ENCODE measurements at places on chromosomes 2 and 18.

- no peak for DNase-seq
Observed at GRCh38 chr2:136065384-136065783, 52.6 kb downstream of the CXCR4 start.

DNA sequence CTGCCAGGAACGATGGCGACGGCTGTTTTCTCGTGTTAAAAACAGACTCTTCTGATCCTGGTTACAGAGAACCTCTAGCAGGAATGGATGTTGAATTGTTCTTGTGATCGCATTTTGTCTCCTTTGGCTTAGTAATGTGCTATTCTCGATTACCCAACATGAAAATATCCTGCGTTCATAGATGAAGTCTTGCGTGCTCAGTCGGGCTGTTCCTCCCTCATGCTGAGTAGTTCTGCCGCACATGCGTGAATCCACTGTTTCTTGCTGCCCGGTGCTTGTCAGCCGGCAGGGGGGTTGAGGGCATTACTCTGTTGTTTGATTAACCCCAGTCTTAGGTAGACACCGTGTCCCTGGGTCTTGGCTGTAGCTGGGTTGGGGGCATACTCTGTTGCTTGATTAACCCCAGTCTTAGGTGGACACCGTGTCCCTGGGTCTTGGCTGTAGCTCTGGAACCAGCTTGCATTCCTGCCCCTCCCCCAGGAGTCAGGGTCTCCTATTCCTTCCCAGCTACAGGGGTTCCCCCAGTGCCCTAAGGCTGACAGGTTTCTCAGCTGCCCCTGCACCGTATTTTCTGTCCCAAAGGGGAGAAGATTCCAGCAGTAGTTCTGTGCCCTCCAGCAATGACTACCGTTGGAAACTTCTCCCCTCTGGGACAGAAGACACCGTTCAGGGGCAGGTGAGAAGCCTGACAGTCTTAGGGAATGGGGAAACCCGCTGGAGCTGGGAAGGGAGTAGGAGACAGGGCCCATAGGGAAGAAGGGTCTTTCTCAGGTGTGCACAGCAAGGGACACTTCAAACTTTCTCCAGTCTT is 22.1 kb upstream of the ASB1 start:
- DNase-seq = no peak

DNA sequence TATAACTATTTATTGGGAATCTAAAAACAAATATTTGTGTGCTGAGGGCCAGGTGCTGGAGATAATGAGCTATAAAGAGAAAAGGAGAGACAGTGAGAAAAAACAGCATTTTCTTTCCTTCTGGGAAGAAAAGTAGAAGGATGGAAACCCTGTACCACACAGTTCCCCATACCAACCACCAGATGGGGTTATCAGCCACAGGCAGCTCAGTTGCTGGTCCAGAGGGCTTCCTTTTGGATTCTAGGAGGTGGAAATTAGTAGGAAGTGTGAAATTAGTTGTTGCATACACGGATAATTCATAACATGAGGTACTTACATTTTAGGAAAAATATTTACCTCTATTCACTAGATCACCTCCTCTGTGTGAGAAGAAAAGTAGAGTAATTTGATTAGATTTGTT is 237.0 kb upstream of the FOSL2 start:
- no peak for DNase-seq

DNA sequence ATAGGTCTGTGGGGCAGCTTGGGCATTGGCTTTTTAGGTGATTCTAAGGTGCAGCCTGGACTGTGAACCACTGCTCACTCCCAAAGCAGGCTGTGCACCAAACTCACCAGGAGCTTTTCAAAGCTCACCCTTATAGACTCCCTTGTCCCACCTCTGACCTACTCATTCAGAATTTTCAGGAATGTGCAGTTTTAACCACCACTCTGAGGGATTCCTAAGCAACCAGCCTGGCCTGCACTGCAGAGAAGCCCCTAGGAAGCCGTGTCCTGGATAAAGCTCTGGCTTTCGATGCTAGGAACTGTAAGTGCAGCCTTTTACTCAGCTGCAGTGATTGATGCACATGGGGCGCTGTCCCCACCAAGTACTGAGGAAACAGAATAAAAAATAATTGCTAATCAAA is 33.0 kb downstream of the MRO start:
- peak; percentile 14 for DNase-seq

GRCh38 chr18:67710639-67711038 is 194.1 kb upstream of the DSEL start:
- DNase-seq = no peak

DNA sequence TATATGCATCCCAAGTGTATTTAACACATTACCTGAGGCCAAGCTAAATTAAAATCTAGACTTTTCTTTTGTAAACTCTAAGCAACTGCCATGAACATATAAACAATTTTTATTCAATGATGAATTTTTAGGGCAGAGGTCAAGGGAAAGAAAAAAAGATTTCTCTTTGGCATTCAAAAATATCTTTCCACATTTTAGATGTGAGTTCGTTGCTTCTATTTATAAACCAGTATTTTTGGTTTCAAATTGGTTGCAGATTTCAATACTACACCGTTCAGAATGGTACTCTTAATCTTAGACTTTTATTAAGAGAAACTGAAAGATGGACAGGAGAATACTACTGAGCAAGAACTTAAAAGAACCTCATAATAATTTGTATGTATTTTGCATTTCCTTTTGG is 293.6 kb upstream of the CCDC68 start:
- DNase-seq = no peak

- no peak for DNase-seq
Observed at GRCh38 chr2:171835386-171835785, 58.7 kb downstream of the SLC25A12 start.

DNA sequence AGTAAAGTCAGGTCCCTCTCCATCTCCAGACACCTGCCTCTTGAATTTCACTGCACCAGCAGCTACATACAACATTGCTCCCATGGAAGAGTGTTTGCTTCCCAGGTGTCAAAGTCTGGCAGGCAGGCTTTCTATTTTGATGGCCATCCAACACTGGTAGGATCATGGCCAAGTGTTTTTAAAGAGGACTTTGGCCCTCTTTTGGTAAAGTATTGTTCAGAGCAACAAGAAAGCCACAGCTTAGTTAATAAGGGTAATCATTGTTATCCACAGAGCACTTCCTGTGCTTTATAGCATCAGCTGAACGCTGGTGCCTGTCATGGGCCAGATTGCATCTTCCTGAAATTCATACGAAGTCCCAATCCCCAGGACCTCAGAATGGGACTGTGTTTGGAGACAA is 133.2 kb downstream of the NCK2 start:
- no peak for DNase-seq

DNA sequence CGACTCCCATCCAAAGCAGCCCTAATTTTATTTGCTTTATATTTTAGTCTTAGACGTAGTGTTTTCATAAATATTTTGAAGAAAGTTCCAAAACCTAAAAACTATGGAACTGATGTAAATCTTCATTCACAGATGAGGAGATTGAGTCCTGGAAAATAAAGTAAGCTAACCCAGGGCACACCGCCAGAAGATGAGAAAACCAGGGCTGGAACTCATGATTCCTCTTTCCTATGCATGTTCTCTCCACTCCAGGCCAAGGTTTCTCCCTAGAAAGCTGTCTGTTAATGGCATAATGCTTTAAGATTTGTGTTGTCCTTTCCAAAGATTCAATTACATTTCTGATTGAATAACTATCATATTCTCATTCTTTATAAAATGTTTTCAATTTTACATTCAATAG is 78.4 kb upstream of the ZC3H15 start:
- no peak for DNase-seq

GRCh38 chr2:235142601-235143000 is 190.8 kb downstream of the SH3BP4 start:
- no peak for DNase-seq

DNA sequence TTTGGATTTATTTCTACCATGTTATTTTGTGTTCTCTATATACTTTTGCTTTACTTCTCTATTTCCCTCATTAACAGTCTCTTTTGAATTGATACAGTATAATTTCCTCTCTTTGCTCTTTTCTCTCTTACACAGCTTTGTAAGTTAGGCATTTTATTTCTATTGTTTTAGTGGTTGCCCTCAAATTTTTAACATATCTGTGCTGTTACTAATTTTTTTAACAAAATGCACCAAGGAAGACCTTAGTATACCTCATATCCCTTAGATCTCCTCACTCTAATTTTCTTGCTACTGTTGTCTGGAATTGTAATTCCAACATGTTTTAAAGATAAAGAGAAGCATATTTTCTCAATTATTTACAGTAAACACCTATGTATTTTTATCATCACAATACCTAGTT is 416.8 kb upstream of the SLC14A2 start:
- no peak for DNase-seq

DNA sequence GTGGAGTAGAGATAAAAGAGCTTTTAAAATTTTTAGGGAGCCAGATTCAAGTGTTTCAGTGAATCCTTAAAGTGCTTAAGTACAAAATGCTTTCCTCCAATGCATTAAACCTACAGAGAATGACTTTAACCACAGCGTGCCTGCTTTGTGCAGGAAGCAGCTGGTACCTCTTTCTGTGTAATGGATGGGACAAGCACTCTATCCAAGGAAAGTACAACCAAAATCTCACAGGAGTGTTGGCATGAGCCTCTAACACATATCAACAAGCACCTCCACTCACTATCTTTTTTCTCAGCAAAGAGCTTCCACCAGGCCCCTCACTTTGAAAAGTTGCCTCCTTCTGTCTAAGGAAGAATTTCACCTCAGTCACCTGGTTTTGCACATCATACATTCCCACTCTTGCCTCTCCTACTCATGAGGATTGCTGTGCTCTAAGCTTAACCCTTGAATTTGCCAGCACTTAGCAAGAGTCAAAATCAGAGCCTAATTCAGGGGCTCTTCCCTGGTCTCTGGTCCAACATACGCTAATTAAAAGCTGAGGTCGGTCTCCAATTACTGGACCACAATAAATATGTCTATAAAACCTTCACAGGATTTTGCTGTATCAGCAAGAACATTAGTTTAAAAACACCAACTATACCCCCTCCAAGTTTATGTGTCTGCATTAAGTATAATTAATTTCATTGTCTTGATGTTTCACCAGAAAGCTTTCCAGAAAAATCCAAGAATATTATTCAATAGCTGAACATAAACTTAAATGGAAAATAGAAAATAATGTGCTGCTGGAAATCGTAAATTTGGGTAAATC is 68.9 kb downstream of the ZNF521 start:
- DNase-seq = no peak

GRCh38 chr18:10015288-10015701 is 101.5 kb downstream of the VAPA start:
- DNase-seq = peak; percentile 65

GRCh38 chr2:121695171-121695451 is 41.6 kb downstream of the NIFK start:
- DNase-seq = no peak

GRCh38 chr2:172596776-172597175 is 40.9 kb downstream of the PDK1 start:
- DNase-seq = no peak

- no peak for DNase-seq
Observed at GRCh38 chr2:182933629-182934028, 67.2 kb upstream of the FRZB start.

DNA sequence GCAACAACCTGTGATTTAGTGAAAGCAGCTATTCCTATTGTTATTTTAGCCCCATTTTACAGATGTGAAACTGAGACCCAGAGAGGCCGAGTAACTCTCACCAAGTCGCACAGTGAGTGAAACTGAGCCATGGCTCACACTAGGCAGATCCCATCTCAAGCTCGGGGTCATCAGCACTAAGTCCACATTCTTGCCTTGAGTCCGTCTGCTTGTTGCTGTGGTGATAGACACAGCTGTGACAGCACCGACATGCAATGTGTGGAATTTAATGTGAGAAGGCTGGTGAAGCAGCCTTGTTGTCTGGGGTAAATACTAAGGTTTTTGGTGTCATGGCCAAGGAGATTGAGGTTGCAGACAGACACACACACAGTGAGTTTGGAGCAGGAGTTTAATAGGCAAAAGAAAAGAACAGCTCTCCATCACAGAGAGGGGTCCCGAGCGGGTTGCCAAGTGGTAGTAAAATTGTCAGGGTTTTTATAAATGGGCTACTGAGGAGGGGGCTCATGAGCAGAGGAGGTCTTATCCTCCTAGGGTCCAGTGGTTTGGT is 40.2 kb upstream of the GMCL1 start:
- DNase-seq = peak; percentile 69

DNA sequence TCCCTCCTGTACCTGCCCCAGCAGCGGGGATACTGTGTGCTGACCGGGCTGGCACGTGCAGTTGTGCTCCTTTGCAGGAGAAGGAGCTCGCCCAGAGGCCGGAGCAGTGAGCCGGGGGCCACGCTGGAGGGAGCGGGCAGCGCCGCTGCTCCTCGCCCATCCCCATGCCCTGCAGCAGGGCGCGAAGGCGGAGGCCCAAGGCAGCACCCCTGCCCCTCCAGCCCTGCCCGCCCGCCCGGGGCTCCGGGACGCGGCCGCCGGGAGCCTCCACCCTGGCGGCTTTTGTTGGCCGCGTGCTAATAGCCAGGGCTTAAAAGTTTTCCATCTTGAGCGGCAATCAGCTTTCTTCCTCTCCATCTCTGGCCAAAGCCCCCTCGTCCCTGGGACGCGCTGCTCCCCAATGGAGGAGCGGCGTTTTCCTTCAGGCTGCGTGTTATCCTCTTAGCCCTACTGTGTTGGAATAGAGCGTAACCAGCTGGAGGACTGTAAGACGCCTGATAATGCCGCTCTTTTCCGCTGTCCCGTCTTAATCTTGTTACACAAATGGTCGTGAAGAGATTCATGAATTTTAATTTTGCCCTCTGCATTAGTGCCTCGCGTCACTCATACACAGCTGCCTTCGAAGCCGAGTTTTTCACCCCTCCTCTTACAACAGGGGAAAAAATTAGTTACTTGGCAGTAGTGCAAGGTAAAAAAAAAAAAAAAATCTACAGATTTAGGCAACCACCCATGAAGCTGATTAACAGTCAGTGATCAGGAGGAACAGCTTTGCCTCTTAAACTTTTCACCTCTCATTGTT is 172.9 kb upstream of the SIX3 start:
- no peak for DNase-seq

DNA sequence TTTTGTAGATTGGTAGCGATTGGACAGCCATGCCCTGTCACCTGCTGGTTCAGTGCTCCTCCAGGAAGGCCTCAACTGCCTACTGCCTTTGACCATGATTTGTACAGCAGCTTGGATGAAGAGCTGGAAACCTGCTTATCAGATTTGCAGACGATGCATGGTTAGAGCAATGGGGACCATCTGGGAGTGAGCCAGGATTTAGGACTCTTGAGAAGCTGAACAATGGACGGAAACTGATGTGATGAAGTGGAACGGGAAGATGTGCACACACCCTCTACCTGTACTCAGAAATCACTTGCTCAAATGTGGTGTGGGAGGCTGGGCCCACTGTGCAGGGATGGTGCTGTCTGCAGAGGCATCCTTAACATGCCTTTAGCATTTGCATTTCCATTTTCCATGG is 57.2 kb downstream of the NCK2 start:
- DNase-seq = no peak

GRCh38 chr2:27569398-27569797 is 13.4 kb upstream of the ZNF512 start:
- DNase-seq = no peak

DNA sequence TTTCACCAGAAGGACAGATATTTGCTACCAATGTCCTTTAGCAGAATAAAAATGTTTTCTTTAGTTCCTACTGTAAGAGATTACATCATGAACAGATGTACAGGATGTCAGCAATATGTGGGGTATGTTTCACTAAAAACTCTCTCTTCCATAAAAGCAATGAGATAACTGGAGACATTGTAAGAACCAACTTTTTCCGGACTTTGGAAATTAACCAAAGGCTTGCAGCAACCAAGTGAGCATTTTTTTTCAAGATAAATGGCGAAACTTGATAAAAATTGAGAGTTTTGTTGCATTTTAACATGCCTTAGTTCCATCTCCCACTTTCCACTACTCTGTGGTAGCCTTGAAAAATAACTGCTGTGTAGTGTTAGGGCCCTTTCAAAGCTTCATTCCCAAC is 429.8 kb upstream of the CDH2 start:
- DNase-seq = no peak

Measured in urothelium cell line (cell line).